Stimulated activated CD4-positive, alpha-beta T cell treated with anti-CD3 and anti-CD28 coated beads, Interleukin-1b, Interleukin-23, amount 100 ng/mL, for 1 hour (primary cell): ENCODE measurements at places on chromosomes 2 and 18.

DNA sequence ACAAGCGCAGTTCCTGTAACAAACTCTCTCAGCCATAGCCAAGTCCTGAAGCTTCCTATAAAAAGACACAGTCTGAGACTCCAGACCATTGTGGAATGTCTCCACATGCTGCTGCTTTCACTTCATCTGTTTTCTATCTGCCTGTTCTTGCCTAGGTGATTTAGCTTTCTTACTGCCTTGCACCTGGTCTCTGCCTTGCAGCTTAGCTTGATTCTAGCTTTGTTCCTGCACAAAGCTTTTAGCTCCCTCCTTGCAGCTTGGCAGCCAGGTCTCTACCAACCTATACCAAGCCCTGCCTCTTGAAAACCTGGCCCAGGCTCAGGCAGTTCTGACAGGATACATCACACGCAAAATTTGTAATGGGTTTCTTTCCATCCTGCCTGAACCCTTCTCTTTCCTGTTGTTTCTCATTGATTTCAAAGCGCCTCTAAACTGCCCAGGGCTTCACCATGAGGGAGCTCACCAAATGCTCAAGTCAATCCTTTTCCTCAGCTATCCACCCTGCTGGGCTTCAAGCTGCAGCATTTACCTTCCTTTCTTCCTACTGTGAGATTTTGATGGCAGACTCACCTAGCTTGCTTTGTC lies 941.3 kb upstream of the NXPH2 start:
- DNase-seq = no peak

GRCh38 chr2:58019229-58019628 lies 27.4 kb upstream of the VRK2 start:
- no peak for DNase-seq

DNA sequence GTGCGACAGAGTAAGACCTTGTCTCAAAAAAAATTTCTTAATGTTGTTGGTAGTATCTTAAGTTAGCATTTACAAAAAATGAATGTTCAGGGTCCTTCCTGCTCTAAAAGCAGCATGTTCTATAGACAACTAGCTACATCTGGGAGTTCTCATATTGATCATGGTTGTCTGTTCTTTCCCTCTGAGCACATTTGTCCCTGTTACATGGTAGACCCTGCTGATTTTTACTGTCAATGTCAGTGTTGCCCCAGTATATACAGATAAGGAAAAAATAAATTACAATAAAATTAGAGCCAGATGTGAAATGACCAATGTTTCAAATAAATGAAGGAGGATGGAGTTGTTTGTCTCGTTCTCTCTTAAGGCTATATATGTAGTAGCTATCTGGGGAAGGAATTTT lies 63.2 kb downstream of the KCMF1 start:
- DNase-seq = no peak

DNA sequence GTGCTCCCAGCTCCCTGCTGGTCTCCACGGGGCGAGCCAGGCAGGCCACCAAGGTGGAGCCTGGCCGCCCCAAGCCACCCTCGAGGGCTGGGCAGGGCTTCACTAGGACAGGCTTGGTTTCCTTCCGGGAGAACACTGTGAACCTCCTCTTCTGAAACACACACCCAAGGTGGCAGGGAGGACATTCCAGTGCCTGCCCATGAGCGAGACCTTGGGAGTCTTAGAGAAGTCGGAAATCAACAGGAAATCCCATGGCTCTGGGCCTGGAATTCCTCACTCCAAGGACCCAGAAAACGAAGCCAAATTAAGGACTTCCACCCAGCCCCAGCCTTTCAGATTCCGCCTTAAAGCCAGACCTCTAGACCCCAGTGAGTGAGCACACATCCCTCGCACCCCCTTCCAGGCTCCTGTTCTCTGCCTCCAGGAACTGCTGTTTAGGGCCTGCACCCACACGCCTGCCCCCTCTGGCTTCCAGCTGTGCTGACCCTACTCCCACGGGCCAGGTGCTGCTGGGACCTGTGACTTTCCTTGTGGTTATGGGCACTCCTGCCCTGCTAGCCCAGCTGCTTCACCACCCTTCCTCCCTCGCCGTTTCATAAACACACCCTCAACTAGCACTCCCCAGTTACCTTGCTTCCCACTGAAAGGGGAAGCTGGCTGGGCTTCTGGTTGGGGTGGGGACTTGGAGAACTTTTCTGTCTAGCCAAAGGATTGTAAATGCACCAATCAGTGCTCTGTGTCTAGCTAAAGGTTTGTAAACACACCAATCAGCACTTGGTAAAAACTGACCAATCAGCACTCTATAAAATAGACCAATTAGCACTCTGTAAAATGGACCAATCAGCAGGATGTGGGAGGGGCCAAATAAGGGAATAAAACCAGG lies 13.7 kb downstream of the GPR17 start:
- DNase-seq = no peak

GRCh38 chr2:58047373-58047935 lies 848 bp downstream of the VRK2 start:
- DNase-seq = no peak

- no peak for DNase-seq
Observed at GRCh38 chr2:161961061-161961460, 113.0 kb downstream of the DPP4 start.

GRCh38 chr18:31301201-31301655 lies 16.7 kb upstream of the DSG1 start:
- DNase-seq = no peak
